Fibroblast of skin of abdomen (primary cell): ENCODE measurements at places on chromosomes 16 and 17.
A peak's percentile ranks its signal among the peaks of the same experiment; 100 is the strongest.

DNA sequence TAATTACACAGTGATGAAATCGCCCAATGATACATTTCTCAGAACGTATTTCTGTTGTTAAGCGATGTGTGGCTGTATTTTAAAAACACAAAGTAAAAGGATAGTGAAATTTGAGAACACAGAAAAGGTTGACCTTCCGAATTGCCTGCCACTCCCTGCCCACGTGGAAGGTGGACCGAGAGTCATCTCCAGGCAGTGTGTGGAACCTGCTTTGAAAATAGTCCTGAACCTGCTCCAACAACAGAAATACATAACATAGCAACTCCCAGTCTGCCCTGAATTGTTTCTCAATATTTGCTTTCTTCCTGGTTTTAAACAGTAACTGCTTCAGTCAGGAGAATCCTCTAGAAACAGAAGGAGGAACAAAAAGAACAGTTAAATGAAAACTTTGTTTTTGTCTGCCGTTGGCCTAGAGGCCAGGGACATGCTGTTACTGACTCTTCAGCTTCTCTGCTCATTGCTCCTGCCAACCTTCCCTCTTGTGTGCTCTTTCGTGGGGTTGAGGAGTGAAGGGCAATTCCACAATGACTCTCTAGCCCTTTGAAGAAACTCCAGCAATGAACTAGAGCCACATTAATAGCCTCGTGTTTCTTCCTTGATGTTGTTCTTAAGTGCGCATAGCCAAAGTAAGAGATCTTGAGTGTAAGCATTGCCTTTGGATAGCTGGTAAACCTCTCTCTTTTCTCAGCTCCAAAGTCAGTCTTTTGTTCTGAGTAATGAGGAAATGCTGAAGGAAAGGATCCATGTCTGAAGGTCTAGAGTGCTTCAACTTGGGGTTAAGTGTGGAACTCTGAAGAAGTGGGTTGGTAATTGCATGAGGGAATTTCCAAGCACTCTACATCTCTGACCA is 452.5 kb upstream of the CCL2 start:
- no peak for DNase-seq

DNA sequence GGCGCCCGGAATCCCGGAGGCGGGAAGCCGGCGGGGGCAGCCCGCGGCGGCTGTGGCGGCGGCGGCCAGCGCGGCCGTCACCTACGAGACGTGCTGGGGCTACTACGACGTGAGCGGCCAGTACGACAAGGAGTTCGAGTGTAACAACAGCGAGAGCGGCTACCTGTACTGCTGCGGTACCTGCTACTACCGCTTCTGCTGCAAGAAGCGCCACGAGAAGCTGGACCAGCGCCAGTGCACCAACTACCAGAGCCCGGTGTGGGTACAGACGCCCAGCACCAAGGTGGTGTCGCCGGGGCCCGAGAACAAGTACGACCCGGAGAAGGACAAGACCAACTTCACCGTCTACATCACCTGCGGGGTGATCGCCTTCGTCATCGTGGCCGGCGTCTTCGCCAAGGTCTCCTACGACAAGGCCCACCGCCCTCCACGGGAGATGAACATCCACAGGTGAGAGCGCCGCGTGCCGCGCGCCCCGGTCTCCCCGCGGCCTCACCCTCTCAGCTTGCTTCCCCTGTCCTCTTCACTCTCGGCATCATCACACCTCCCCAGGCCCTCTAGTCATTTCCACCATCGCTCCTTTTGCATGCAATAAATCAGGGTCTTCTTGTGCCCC is 706 bp downstream of the SHISA6 start:
- no peak for DNase-seq

- peak; percentile 60 for DNase-seq
Observed at GRCh38 chr16:30065943-30066760, 592 bp downstream of the ALDOA start.

GRCh38 chr16:49377196-49377755 is 3.7 kb downstream of the C16orf78 start:
- no peak for DNase-seq

- no peak for DNase-seq
Observed at GRCh38 chr17:43983515-43984411, 20.7 kb upstream of the NAGS start.

GRCh38 chr16:11117576-11118211 is 138.3 kb downstream of the SOCS1 start:
- no peak for DNase-seq

DNA sequence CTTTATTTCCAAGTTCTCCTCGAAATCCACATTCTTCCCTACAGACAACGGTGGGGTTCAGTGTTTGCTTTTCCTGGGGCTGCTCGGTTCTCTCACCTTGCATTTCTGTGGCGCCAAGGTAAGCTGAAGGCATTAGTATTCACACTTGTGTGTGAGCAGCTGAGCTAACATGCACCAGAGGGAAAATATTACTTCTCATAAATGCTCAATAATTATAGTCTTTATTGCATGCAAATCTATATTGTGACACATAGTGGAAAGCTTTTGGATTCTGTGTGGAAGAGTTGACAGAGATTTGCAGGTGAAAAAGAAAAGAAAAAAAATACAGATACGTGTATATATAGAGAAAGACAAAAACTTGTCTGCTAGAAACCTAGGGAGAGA is 411.8 kb downstream of the MAF start:
- no peak for DNase-seq

DNA sequence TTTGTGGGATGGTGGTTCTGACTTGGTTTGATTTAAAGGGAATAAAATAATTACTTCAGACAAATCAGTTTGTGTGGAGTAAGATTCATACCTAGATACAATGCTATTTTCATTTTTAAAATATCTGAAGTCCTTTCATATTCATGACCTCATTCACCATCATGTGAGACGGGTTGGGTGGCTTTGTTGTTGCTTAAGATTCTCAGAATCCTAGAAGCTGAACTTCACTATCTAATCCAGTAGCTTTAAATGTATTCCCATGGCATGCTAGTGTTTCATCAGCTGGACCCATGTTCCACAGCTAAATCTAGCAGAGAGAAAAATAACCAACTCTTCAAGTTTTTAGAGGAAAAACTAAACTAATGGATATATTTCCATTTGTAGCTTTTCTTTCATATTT is 2.7 kb upstream of the AMFR start:
- no peak for DNase-seq

GRCh38 chr17:7173687-7174602 is 5.2 kb downstream of the ASGR1 start:
- DNase-seq, result peak; percentile 18

DNA sequence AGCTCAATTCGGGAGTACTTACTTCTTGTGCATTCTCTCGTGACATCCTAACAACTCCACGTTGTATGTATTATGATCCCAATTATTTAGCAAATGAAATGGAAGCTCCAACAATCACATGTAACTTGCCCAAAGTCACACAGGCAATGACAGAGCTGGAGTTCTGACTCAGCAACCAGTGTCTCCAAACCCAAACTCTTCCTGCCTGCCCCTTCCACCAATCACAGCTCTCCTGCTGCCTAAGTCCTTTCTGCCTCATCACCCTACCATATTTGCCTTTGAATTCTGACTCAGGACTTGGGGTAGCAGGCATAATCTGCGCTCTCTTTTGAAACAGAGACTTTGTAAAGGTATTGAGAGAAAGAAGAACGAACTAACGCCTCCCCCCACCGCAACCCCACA is 245.2 kb upstream of the MAF start:
- DNase-seq, result no peak

DNA sequence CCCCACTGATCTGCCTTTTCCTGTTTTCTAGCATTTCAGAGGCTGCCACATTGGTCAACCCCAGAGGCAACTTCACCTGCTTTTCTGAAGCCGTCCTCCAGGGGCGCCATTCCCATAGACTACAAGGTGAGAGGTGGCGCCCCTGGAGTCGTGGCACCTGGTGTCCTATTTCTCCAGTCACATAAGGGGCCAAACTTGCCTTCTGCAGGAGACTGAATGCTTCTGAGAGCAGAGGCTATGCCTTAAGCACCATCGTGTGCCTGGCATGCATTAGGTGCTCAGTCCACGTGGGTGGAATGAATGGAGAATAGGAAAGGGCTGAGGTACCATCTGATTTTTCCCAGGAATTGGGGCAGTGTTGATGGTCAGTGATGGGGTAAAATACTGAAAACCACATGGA is 164.8 kb downstream of the HAPSTR1 start:
- no peak for DNase-seq

DNA sequence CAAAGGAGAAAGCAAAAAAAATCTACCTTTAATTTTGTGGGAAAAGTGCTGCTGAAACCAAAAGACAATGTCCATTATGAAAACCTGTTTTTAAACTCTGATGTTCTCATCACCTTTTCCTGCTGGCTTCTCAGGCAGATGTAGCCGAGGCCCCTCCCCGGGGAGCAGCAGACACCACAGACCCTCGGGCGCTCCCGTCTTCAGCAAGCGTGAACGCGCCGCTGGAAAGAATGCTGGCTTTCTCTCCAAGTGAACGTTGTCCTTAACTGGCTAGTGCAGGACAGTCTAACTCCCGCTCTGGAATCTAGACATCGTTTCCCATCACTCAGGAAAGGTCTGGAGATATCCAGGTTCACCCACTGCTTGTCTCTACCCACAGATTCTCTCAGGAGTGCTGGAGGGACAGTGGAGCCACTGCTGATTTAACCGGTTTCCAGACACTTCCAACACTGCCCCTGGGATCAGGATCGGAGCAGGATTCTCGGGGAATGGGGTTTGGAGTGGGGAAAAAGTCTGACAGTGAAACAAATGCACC is 211.2 kb downstream of the RBFOX3 start:
- no peak for DNase-seq

- peak; percentile 47 for DNase-seq
Observed at GRCh38 chr16:74862743-74863244, 88.2 kb upstream of the FA2H start.

- peak; percentile 88 for DNase-seq
Observed at GRCh38 chr16:47731252-47731651, 270.1 kb downstream of the PHKB start.

DNA sequence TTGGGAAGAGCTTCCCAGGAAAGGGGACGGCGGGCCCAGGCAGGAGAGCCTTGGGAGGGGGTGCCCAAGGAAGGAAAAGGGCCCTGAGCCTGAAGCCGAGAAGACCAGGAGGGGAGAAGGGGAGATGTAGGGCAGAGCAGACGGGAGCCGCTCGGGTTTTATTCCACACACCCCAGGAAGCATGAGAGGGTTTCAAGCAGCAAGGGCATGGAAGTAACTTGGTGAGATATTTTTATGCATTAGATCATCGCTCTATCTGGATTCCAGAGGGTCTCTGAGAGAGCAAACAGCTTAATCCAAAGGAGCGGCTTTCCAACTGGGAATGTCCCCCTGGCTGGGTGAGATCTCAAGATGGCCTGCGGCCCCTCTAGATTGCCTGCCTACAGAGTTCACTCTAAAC is 171.0 kb downstream of the IRX3 start:
- DNase-seq, result no peak

GRCh38 chr17:63596856-63597586 is 3.7 kb upstream of the TACO1 start:
- DNase-seq, result no peak

DNA sequence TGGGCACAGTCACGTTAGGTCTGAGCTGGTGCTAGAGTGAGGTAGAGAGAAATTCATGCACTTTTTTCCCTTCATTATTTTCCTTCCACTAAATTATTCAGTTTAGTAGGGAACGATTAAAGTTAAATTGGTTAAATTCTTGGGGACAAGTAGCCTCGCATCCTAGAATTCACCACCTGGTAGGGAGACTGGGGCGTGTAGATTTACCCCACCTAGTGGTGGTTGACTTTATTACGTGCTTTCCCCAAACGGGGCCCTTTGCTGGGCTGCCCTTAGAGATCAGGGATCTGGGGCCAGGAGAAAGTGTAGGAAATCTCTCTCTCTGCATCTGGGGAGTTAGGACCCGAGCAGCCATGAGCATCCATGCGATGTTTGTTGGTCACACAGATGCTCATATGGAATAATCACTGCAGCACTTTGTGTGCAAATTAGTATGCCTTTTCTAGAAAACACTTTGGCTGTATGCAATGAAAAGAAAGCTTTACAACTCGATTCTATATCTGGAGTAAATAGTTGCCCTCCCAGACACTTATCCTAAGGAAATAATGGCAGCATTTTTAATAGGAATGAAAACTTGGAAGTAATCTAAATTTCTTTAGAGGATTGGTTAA is 107.0 kb downstream of the PLCG2 start:
- DNase-seq, result peak; percentile 17

GRCh38 chr16:49620158-49620868 is 235.6 kb downstream of the ZNF423 start:
- peak; percentile 79 for DNase-seq

- no peak for DNase-seq
Observed at GRCh38 chr16:21033704-21034103, 116.9 kb downstream of the DNAH3 start.

GRCh38 chr17:77001487-77001886 is 133.3 kb downstream of the MGAT5B start:
- no peak for DNase-seq

- peak; percentile 23 for DNase-seq
Observed at GRCh38 chr16:70267516-70267915, 15.8 kb upstream of the EXOSC6 start.

- DNase-seq, result no peak
Observed at GRCh38 chr16:54204756-54205155, 81.8 kb downstream of the IRX3 start.

GRCh38 chr17:48843187-48843900 is 12.5 kb downstream of the CALCOCO2 start:
- DNase-seq, result peak; percentile 28

DNA sequence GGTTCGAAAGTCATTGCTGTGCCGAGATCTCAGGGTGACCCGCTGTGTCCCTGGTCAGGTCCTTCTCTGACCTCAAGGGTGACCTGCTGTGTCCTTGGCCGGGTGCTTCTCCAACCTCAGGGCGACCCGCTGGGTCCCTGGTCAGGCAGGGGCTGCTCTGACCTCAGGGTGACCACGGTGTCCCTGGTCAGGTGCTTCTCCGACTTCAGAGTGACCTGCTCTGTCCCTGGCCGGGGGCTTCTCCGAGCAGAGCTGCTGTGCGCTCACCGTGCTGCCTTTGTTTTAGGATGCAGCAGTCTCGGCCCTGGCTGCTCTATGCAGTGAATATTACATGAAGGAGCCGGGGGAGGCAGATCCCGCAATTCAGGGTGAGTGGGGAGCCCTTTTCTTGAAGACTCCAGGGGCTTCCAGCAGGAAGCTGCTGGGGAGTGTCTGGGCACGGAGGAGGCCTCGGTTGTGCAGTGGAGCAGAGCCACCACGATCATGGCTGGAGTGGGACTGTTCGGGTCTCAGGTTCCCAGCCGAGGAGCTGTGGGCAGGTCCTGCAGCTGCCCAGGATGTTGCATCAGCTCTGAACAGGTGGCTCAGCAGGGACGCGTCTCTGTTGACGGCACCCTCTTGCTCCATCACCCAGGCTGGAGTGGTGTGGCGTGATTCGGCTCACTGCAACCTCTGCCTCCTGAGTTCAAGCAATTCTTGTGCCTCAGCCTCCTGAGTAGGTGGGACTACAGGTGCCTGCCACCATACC is 83.7 kb upstream of the ZNF750 start:
- no peak for DNase-seq

- no peak for DNase-seq
Observed at GRCh38 chr17:36592316-36592715, 637 bp downstream of the DHRS11 start.

- DNase-seq, result no peak
Observed at GRCh38 chr16:165539-166374, at the start of gene HBM. HBM (plus strand) TSS chr16:165978; CDS start chr16:165998, 20 bp downstream.

GRCh38 chr16:84281074-84281473 is 13.6 kb upstream of the WFDC1 start:
- peak; percentile 15 for DNase-seq
